HCT116 (cell line): ENCODE measurements at places on chromosomes 2 and 18. TPM values are rescaled to one million over a fixed set of nuclear protein-coding genes. Genes with fewer than 3 reads are reported as not detected.

- H3K4me1 ChIP-seq: peaks cover 10% of the 10 kb centered on the region; the same call in 1 of the 2 replicates
- no peak overlapping the region for H3K27ac ChIP-seq
- no peak overlapping the region for H3K4me3 ChIP-seq
- no peak for DNase-seq
Measured at GRCh38 chr2:9705196-9705595, 74.4 kb upstream of the YWHAQ start.

- no peak for DNase-seq
- no peak overlapping the region for H3K4me3 ChIP-seq
- no peak overlapping the region for H3K27ac ChIP-seq
- peaks cover 12% of the 10 kb centered on the region for H3K4me1 ChIP-seq
- H3K27me3 ChIP-seq: no peaks in the 10 kb centered on the region
Measured at GRCh38 chr2:39524061-39524460, 87.0 kb upstream of the MAP4K3 start.

Gene PRKCE
- 14.8 TPM for total RNA-seq

Gene PHLPP1
- 14.7 TPM for total RNA-seq
